ENCODE measurements at places on chromosomes 1 and 21.
A peak's percentile ranks its signal among the peaks of the same experiment; 100 is the strongest.

- no peak for DNase-seq
Observed at GRCh38 chr1:49060766-49061165, 284.1 kb upstream of the BEND5 start.

GRCh38 chr1:61930116-61930645 lies 187.9 kb downstream of the PATJ start:
- DNase-seq: no peak

GRCh38 chr1:199218065-199218464 lies 579.2 kb downstream of the PTPRC start:
- DNase-seq: no peak

- DNase-seq: no peak
Observed at GRCh38 chr1:92964998-92965397, 3.7 kb upstream of the DIPK1A start.

GRCh38 chr1:227560393-227561173 lies 2.8 kb upstream of the ZNF678 start:
- DNase-seq: no peak

GRCh38 chr1:87230501-87230900 lies 98.2 kb upstream of the LMO4 start:
- DNase-seq: no peak

GRCh38 chr1:171742577-171742922 lies 685 bp upstream of the VAMP4 start:
- DNase-seq: peak; percentile 16

- DNase-seq: no peak
Observed at GRCh38 chr1:1941211-1941841, 22.2 kb upstream of the TMEM52 start.

DNA sequence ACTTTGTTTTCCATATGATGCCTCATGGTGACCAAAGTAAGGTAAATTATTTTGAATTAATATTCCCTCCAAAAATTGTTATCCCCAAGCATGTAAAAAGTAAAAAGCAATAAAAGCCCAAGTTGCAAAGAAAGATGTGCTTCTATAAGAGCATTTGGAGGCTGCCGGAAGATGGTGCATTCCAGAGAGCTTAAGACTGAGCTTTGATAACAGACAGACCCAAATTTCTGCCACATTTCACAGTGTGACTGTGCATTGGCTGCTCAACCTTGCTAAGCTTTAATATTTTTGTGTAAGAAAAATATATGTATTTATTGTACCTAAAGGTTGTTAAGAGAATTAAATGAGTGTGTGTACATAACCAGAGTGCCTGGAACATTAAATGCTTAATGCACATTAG lies 67.9 kb downstream of the CYYR1 start:
- no peak for DNase-seq

- DNase-seq: no peak
Observed at GRCh38 chr1:26161415-26162219, 2.7 kb downstream of the FAM110D start.

DNA sequence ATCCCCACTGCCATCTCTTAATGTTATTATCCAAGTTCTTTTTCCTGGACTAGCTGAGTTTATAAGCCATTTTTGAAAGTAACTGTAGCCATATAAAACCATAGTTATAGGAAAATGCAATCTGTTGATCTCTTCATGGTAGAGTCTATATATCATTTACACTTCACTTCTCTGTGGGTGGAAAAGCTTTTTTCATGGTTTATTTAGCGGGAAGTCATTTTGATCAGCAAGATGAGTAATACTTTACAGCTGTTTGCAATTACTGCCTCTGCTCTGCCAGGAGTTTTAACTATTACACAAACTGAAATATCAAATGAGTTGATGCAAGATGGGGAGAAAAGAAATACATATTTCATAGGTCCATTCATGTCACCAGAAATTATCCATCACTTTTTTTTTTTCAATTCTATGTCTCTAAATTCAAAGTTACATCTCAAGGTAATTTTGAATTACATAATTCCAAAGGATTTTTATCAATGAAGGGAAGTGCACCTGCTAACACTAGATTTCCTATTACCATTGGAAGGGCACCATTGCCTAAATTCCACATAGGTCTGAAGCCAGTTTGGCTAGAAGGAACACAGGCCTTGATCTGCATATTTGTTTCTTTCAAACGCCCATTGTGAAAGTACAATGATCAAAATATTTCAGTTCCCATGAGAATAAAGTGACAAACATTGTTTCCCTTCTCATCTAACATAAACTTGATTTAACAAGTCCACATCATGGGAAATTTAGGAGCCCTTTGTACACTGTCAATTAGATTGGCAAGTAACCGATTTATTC lies 296.7 kb downstream of the ZNF326 start:
- no peak for DNase-seq

DNA sequence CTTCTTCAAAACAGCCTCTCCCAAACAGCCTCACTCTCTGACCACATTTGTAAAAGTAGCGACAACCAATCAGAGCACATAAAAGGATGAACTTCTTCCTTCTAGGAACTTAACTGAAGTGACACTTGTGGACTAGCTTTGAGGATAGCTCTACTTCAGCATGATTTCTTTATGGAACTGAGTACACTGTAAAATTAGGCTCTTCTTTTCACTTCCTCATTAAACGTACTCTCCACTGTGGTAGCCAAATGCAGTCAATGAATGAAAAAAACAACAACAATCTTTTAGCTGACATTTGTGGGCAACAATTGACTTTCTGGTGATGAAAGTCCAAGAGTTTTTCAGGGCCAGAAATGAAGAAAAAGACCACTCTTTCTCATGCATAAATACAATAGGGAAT lies 9.6 kb downstream of the LRRC53 start:
- no peak for DNase-seq

Measured in activated T-cell treated with anti-CD3 and anti-CD28 coated beads for 1 hour (primary cell).